ENCODE measurements at places on chromosomes 3 and 15.

DNA sequence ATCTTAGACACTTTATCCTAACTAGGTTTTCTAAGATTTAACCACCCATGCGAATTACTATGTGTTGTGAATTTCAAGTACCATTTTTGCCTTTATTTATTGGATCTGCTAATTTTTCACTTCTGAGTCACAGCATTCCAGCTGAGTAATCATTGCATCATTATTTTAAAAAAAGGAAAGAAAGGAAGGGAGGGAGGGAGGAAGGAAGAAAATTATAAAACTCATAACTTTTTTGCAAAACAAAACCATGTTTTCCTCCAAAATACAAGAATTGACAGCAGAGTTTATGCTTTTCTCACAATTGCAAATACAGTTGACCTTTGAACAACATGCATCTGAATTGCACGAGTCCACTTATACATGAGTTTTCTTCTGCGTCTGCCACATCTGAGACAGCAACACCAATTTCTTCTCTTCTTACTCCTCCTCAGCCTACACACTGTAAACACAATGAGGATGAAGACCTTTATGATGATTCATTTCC, 651.4 kb upstream of the NECTIN3 start:
- DNase-seq = no peak

GRCh38 chr15:77901921-77902750, 175.4 kb downstream of the TBC1D2B start:
- no peak for DNase-seq

GRCh38 chr3:171838218-171838720, 4.9 kb upstream of the TMEM212 start:
- DNase-seq = no peak

- DNase-seq = no peak
Observed at GRCh38 chr3:43117257-43117656, 11.4 kb upstream of the POMGNT2 start.

DNA sequence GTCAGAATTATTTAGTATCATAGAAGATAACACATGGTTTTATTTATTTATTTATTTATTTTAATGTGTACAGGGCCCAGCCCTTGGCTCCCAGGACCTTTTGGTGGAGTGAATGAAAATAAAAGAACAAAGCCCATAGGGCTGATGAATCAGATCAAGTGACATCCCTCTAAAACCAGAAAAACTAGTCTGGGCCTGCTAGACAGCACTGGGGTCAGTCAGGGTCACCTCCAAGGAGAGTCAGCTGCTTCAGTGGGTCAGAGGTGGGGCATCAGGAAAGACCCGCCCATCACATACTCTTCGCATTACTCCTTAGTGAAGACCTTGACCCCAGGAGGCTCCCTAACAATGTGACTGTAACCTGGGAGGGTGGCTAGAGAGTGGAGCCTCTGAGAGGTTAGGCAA, 12.8 kb downstream of the PPCDC start:
- no peak for DNase-seq

DNA sequence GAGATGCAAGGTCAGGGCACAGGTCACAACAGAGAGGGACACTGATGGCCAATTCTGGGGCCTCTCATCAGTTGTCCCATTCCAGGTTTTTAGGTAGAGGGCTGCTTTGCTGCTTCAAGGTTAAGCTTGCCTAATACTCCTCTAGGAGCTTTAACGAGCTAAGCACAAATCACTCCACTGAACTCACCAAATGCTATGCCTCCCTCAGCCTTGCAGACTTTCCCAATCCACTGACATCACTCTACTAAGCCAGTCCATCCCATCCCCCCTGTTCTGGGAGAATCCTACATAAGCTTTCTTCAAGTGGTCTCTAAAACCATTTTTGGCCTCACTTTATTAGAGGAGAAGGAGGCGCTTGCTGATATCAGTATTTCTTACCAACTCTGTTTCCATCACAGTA, 24.8 kb upstream of the PDCD6IP start:
- no peak for DNase-seq

DNA sequence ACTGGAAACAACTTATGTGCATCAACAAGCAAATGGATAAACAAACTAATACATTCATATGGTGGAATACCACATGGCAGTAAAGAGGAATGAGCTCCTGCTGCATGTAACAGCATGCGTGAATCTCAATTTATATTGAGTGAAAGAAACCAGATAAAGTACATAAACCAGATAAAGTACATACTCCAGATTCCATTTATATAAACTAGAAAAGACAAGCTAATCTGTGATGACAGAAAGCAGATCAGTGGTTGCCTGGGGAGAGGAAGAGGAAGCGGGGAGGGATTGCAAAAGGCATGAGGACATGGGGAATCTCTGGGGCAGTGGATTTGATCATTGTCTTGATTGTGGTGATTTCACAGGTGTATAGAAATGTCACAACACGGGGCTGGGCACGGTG, 34.2 kb downstream of the LIMD1 start:
- no peak for DNase-seq

DNA sequence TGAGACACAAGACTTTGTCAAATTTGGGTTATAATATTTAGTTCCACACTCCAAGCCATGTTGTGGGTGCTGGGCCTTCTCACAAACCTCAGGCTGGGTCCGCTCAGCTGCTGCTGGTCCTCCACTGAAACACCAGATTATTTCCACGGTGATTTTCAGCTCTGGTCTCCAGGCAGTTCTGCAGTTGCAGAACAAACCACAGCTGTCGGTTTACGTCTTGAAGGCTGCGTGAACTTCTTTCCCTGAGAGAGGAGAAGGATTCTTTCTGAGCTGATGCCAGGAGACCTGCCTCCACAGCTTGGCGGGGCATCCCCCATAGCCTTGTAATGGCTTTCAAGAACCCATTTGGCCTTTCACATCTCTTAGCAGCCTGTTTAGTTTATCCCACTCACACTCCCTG, 16.2 kb downstream of the GALNT15 start:
- DNase-seq = no peak

GRCh38 chr3:58539626-58540025, 2.6 kb upstream of the ACOX2 start:
- DNase-seq = no peak

Measured in hematopoietic multipotent progenitor cell treated with erythropoietin and hydrocortisone succinate and interleukin-3 and kit ligand, for 17 days (in vitro differentiated cells).